ENCODE measurements at places on chromosomes 4 and X.

DNA sequence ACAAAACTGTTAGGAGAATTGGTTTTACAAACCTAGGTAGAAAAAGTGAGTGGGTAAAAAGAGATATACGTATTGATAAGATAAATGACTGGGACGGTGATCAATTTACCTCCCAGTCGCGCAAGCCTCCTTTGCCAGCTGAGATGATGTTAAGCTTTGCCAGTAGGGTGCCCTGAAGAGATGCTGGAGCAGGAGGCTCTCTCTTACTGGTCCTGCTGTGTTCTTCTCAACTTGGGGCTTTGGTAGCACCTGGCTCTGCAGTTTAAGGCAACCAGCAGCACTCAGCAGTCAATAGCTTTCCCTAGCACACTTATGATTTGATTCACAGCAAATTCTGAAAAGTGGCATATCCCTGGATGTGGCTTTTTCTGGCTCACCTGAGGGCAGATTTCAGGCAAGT lies 1461.7 kb downstream of the ADGRL3 start:
- no peak overlapping the region for H3K4me3 ChIP-seq
- H3K4me1 ChIP-seq = no peaks in the 10 kb centered on the region
- no peak overlapping the region for H3K27ac ChIP-seq
- H3K27me3 ChIP-seq = no peaks in the 10 kb centered on the region
- DNase-seq = no peak
- H3K36me3 ChIP-seq = no peaks in the 10 kb centered on the region

DNA sequence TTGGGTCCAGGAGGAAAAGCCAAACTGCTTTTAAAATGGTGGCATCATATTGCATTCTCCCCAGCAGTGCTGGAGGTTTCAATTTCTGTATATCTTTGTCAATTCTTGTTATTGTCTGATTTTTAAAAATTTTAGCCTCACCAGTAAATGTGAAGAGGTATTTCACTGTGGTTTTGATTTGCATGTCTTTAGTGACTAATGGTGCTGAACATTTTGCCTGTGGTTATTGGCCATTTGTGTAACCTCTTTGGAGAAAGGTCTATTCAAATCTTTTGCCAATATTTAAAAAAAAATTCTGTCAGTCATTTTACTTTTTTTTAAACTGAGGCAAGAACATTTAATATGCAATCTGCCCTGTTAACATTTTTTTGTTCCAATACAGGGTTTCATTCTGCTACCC lies 322.1 kb downstream of the TLL1 start:
- no peak overlapping the region for H3K4me3 ChIP-seq
- H3K4me1 ChIP-seq = no peaks in the 10 kb centered on the region
- no peaks in the 10 kb centered on the region for H3K36me3 ChIP-seq
- no peak overlapping the region for H3K27ac ChIP-seq
- H3K27me3 ChIP-seq = no peaks in the 10 kb centered on the region
- no peak for DNase-seq

- H3K27ac ChIP-seq = no peak overlapping the region
- DNase-seq = no peak
- H3K27me3 ChIP-seq = no peaks in the 10 kb centered on the region
- no peaks in the 10 kb centered on the region for H3K36me3 ChIP-seq
- H3K4me3 ChIP-seq = no peak overlapping the region
- no peaks in the 10 kb centered on the region for H3K4me1 ChIP-seq
These were observed 313.1 kb upstream of the TACR3 start for GRCh38 chr4:104032896-104033295.

DNA sequence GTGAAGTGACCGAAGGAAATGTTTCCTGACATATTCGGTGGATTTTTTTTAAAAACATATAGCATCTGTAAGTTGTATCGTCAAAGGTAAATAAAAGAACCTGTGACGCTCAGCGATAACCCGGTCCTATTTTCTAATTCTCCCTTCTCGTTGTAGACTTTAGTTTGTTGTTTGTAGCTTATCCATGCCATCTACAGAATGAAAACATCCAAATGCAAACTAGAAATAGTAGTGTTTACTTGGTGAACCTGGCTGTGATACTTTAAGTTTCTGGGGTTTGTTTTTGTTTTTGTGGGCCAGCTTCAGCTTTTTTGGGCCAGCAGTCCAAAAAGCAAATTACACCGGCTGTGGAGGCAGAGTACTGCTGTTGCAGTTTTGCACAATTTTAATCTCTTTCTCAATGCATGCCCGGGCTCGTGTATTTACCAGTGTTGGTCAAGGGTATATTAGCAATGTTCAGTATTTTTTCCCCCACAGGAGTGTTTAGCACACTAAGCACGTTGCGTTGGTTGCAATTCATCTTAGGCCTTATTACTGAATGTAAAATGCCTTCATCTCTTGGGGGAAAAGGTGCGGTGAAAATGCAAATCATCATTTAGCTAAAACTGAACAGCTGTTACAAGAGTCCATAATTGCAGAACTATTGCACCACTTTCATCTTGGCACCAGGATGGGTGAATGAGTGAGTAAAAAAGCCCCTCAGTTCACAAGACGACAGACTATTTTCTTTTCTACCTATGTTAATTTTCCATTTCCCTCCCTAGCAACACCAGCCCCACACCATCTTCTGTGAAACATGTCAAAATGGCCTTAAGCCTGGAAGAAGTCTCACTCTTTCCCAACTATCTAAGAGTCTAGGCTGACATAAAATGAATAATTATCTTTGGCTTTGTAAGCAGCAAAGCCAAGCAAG lies 1.7 kb upstream of the CNOT6L start:
- no peaks in the 10 kb centered on the region for H3K36me3 ChIP-seq
- H3K4me1 ChIP-seq = peaks cover 13% of the 10 kb centered on the region
- no peaks in the 10 kb centered on the region for H3K27me3 ChIP-seq
- no peak for DNase-seq
- peak overlapping the region; percentile 83 for H3K27ac ChIP-seq

- no peaks in the 10 kb centered on the region for H3K4me1 ChIP-seq
- H3K4me3 ChIP-seq = no peak overlapping the region
- no peaks in the 10 kb centered on the region for H3K27me3 ChIP-seq
- no peak overlapping the region for H3K27ac ChIP-seq
- DNase-seq = no peak
- no peaks in the 10 kb centered on the region for H3K36me3 ChIP-seq
These were observed 24.9 kb downstream of the APLN start for GRCh38 chrX:129629837-129630236.

DNA sequence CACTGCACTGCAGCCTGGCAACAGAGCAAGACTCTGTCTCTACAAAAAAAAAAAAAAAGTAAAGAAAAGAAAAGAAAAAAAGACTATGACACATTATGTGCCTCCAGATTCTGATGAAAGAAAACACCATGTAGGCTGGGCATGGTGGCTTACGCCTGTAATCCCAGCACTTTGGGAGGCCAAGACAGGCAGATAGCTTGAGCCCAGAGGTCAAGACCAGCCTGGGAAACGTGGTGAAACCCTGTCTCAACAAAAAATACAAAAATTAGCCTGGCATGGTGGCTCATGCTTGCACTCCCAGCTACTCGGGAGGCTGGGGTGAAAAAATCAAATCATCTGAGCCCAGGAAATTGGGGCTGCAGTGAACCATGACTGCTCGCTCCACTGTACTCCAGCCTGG lies 19.4 kb downstream of the THOC2 start:
- H3K27me3 ChIP-seq = no peaks in the 10 kb centered on the region
- no peak overlapping the region for H3K27ac ChIP-seq
- no peak overlapping the region for H3K4me3 ChIP-seq
- H3K4me1 ChIP-seq = peaks cover 11% of the 10 kb centered on the region
- no peak for DNase-seq

GRCh38 chr4:47788126-47788525 lies 49.7 kb downstream of the CORIN start:
- no peaks in the 10 kb centered on the region for H3K4me1 ChIP-seq
- no peak overlapping the region for H3K27ac ChIP-seq
- no peaks in the 10 kb centered on the region for H3K36me3 ChIP-seq
- H3K27me3 ChIP-seq = no peaks in the 10 kb centered on the region
- no peak overlapping the region for H3K4me3 ChIP-seq
- DNase-seq = no peak

- H3K4me1 ChIP-seq = peaks cover 3% of the 10 kb centered on the region
- H3K27me3 ChIP-seq = no peaks in the 10 kb centered on the region
- DNase-seq = no peak
These were observed 82.8 kb downstream of the NAT8L start for GRCh38 chr4:2141762-2142451.

- H3K27ac ChIP-seq = peak overlapping the region; percentile 88
- DNase-seq = no peak
- peak overlapping the region; percentile 1 for H3K4me3 ChIP-seq
- no peaks in the 10 kb centered on the region for H3K27me3 ChIP-seq
- peaks cover 5% of the 10 kb centered on the region for H3K4me1 ChIP-seq
- H3K36me3 ChIP-seq = peaks cover 5% of the 10 kb centered on the region
These were observed 1.4 kb downstream of the LSM6 start for GRCh38 chr4:146176891-146177290.

GRCh38 chrX:155028129-155028528 lies 1.5 kb downstream of the FUNDC2 start:
- peaks cover 17% of the 10 kb centered on the region for H3K4me1 ChIP-seq
- H3K27me3 ChIP-seq = no peaks in the 10 kb centered on the region
- H3K4me3 ChIP-seq = peak overlapping the region; percentile 89
- DNase-seq = no peak
- no peaks in the 10 kb centered on the region for H3K36me3 ChIP-seq
- peak overlapping the region; percentile 100 for H3K27ac ChIP-seq

DNA sequence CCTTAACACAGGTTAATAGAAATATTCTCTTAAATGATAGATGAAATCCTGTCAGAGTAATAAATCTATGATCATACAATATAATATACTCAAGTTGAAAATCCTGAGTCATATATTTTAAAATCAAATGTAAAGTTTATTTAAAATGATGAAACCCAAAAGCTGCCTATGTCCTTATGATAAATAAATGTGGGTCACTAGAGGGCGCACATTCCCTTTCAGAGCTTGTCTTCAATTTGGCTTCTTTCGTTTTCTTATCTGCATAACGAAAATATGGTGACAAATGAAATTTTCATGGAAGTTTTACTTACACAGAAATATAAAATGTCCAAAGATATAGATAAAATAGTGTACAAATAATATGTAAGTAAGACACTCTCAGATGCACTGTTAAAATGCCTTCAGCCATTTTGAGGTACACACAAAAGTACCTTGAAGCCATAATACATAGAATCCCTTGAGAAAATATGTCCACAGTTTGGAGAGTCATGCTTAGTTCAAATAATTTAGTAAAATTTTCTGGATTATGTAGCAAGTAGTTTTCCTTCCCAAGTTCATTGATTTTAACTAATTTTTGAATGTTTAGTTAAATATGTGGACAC lies 680.4 kb downstream of the DMD start:
- no peak overlapping the region for H3K27ac ChIP-seq
- no peaks in the 10 kb centered on the region for H3K4me1 ChIP-seq
- H3K27me3 ChIP-seq = no peaks in the 10 kb centered on the region
- DNase-seq = no peak

GRCh38 chrX:136159611-136160025 lies 12.3 kb downstream of the FHL1 start:
- no peak overlapping the region for H3K4me3 ChIP-seq
- no peaks in the 10 kb centered on the region for H3K27me3 ChIP-seq
- no peak for DNase-seq
- no peaks in the 10 kb centered on the region for H3K36me3 ChIP-seq

DNA sequence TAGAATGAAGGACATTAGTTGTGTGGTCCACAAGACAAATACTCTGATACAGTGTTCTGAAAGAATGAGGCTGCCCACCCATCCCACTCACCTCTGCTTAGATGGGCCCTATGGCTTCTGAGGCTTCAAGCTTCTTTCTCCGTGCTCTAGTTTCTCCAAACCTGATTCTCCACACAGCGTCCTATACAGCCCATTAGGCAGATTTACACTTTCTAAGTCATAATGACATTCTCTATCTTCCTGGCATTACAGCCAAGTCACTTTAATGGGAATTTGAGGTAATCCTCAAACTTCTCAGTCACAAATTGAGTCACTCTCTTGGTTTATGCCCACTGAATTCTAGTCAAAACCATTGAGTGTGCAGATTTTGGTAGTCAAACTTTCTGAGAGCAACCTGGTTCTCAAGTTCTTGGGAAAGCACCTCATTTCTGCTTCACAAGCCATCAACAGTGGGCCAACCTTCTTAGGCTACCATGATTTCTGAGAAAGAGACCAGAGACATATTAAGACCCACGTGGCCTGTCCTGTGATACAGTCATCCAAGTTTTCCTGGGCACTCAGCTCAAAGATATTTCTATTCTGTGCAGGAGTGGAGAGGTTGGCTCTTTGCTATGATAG lies 6.2 kb upstream of the SETD7 start:
- H3K4me3 ChIP-seq = no peak overlapping the region
- H3K36me3 ChIP-seq = no peaks in the 10 kb centered on the region
- no peak overlapping the region for H3K27ac ChIP-seq
- H3K4me1 ChIP-seq = no peaks in the 10 kb centered on the region
- DNase-seq = no peak

GRCh38 chr4:66298569-66298968 lies 628.3 kb upstream of the EPHA5 start:
- H3K27me3 ChIP-seq = no peaks in the 10 kb centered on the region
- H3K36me3 ChIP-seq = no peaks in the 10 kb centered on the region
- DNase-seq = no peak
- H3K27ac ChIP-seq = no peak overlapping the region
- no peaks in the 10 kb centered on the region for H3K4me1 ChIP-seq

DNA sequence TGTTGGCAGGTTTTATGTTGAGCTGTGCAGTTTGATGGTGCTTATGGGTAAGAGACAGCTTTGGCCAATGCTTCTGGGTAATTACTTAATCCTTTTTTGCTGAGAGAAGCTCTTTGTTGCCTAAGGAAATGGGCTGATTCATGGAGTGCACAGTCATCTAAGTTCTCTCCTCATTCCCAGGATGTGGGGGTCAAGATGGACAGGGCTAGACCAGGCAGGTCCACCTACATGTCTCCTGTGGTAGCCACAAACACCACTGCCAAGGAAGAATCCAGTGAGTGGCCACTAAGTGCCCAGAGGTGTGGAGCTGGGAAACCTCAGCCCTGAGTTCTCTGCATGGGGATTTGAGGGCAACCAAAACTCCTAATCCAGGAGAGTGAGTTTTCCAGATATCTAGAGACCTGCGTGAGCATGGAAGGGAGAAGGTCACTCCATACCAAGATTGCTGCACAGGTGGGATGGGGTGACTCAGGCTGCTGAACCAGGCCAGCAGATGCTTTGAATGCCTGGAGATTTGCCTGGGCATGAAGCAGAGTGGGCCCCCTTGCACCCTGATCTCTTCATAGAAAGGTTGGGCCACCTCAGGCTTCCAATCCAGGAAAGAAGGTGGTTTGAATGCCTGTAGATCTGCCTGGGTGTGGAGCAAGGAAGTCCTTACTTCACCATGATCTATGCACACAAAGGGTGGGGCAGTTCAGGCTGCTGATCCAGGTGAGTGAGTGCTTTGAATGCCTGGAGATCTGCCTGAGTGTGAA lies 234.8 kb upstream of the GNPDA2 start:
- no peaks in the 10 kb centered on the region for H3K4me1 ChIP-seq
- H3K27me3 ChIP-seq = no peaks in the 10 kb centered on the region
- H3K27ac ChIP-seq = no peak overlapping the region
- no peak for DNase-seq

GRCh38 chr4:132101526-132101925 lies 1047.6 kb upstream of the PCDH10 start:
- DNase-seq = no peak
- no peaks in the 10 kb centered on the region for H3K27me3 ChIP-seq
- no peaks in the 10 kb centered on the region for H3K36me3 ChIP-seq
- no peaks in the 10 kb centered on the region for H3K4me1 ChIP-seq

Measured in Panc1 (cell line).